Activated T-cell treated with anti-CD3 and anti-CD28 coated beads, Interleukin-2, amount 50 U/mL, for 72 hours (primary cell): ENCODE measurements at places on chromosomes 7 and 10. TPM values are rescaled to one million over a fixed set of nuclear protein-coding genes. Genes with fewer than 3 reads are reported as not detected.

GRCh38 chr10:35160743-35161142 is 34.1 kb downstream of the CREM start:
- no peak for DNase-seq

GRCh38 chr7:150955519-150956394 is 22.4 kb downstream of the KCNH2 start:
- DNase-seq, result no peak

Gene PAX2
- total RNA-seq, result 0.38 TPM

Gene HOXA1
- total RNA-seq, result 0.58 TPM

Gene TLX1
- not detected for total RNA-seq

DNA sequence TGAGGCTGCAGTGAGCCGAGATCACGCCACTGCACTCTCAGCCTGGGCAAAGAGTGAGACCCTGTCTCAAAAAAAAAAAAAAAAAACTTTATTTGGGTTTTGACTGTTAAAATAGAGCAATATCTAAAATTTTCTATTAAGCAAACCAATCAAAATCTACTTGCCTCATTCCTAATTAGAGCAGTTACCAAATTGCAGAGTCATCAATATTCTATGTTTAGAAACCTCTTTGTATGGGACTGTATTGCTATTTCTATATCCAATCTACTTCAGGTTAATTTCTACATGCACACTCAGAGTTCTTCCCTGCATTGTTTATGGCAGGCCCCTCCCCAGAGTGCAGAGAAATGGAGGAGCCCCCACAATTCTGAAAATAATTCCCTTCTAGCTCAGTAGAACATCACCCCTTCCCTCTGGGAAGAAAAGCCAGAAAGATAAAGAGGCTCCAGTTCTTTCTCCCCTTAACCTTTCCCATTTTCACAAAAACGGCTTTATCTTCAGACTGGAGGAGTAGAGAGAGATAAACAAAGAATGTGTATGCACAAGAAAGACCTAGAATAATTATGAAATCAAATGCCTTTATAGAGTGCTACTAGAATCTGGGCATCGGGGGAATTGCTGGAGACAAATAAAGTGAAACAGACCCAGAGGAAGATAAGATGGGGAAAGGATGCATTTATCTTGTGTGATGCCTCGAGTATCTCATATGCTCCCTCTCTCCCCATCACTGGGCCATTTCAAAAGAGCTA is 17.9 kb downstream of the SCRN1 start:
- DNase-seq, result no peak

- no peak for DNase-seq
Measured at GRCh38 chr10:12981570-12981969, 19.9 kb downstream of the CCDC3 start.

DNA sequence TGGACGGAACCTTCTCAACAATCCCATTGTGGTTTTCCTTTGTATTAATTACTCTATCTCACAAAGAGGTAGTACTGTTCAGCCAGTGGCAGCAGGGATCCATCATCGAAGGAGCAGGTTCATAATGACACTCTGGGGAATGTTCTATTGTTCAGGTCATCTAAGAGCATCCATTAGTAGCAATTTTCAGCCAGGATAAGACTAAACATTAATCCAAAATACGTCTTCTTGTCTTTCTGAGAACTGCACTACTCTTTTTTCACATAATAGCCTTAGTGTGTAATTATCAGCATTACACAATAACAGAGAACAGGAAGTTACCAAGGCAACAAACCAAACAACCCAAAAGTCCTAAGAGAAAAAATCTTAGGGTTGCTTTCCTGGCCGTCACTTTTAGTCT is 259.5 kb upstream of the VWC2 start:
- DNase-seq, result no peak

GRCh38 chr7:157926107-157926506 is 589.3 kb downstream of the DNAJB6 start:
- no peak for DNase-seq

DNA sequence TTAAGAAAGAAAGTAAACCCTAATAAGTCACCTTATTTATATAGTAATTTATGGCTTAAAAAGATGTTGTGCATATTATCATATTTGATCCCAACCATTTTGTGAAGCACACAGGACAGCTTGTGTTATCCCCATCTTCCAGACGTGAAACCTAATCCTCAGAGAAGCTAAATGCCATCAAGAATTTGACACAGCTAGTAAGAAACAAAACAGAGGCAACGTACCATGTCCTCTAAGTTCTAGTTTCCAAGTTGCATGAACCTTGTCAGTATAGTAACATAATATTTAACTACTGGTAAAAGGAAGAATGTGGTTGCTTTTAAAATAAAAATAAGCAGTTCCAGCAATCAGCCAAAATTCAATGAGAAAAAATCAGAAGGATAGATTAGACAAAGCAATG is 41.5 kb downstream of the PTN start:
- no peak for DNase-seq

Gene FAM237B
- total RNA-seq, result not detected

GRCh38 chr10:129222436-129222835 is 244.6 kb upstream of the MGMT start:
- no peak for DNase-seq

Gene TDRD1
- 0.07 TPM for total RNA-seq

Gene WNT8B
- total RNA-seq, result 0.22 TPM

Gene SPDYE2B
- not detected for total RNA-seq

DNA sequence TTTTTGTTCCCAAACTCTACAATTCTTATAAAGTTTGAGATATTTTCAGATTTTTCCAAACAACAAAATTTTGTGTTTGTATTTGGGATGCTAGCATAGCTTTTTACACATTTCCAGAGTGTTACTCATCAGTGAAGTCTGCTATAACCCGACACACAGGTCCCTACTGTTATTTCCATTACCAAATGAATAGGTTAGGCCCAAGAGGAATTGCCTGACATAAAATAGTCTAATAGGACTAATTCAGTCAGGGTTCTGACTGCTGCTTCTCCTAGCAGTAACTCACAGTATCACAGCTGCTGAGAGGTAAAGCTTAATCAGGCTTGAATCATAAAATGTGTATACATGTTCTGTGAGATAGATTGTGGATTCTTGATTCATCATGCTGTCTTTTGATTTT is 49.1 kb upstream of the STRIP2 start:
- no peak for DNase-seq

DNA sequence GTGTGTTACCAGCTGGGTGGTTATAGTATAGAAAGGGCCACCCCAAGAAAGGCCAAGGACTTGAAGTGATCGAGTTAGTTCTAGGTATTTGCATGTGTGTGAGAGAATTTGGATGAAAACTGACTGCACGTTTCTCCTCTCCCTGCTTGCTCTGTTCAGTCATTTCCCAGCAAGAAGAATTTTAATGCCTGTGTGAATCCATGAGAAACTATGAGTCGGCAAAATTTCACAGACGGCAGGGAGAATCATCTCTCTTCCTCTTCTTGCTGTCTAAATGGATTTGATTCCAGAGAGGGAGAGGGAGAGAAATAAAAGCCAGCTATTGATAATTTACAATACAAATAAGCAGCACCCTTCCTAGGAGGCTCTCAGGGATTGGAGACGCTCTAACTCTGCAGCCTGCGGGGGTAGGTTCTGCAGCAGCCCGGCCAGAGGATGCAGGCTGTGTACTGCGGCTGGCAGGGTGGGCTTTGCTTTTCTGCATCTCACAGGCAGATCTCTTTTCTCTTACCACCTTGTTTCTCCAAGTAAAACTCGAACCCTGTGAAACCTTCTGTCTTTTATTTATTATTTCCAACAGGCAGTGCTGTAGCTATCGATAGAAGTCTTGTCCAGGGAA is 183.6 kb downstream of the TCF7L2 start:
- DNase-seq, result no peak

DNA sequence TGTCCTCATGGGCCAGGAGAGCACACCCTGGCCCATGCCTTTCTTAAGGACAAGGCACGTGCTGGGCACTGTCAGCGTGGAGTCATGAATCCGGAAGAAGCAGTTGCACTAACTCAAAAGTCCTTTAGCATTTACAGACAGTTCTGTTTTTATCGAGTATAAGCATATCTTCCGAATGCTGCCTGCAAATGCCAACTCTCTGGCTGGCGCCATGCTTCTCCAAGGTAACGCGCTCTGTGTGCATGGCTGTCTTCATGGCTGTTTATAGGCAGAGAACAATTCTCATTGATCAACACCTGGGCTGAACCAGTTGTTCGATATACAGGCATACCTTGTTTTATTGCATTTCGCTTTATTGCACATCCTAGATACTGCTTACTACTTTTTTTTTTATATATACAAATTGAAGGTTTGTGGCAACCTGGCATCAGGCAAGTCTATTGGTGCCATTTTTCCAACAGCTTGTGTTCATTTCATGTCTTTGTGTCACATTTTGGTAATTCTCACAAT is 28.0 kb upstream of the ZNRF2 start:
- no peak for DNase-seq

GRCh38 chr10:15472431-15473395 is 101.6 kb upstream of the FAM171A1 start:
- DNase-seq, result no peak

GRCh38 chr7:22582863-22583622 is 83.1 kb upstream of the STEAP1B start:
- no peak for DNase-seq

Gene PTF1A
- total RNA-seq, result not detected

- DNase-seq, result no peak
Measured at GRCh38 chr10:10794791-10795191, 222.9 kb upstream of the CELF2 start.

DNA sequence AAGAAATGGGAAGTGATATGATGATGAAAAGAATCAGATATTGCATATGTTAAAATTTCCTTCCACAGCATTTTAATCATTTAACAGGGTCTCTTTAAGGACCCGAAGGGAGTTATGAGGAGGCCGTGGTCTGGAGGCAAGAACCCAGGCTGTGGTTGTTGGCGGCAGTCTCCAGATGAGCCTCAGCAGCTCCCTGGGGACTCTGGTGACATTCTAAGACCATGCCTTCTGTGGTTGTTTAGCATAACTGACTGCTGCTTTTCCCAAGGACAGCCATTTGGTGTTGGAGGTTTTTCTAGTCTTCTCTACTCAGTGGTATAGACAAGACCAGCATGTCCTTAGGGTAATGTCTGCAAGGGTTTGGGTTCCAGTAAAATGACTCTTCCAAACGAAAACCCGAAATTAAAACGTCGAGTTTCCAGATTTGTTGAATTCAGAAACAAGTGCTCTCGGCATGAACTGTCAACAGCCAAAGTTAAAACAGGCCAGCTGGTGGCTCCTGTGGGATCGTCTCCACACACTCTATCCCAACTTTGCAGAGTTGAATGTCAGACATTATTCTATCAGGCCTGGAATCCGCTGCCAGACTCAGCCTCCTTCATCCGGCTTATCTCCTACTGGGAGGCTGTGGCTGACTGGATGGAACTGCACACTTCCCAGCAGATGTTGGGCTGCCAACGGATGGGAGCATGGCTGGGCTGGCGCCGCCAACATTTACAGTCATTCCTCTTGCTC is 183.1 kb downstream of the TAX1BP1 start:
- DNase-seq, result no peak

DNA sequence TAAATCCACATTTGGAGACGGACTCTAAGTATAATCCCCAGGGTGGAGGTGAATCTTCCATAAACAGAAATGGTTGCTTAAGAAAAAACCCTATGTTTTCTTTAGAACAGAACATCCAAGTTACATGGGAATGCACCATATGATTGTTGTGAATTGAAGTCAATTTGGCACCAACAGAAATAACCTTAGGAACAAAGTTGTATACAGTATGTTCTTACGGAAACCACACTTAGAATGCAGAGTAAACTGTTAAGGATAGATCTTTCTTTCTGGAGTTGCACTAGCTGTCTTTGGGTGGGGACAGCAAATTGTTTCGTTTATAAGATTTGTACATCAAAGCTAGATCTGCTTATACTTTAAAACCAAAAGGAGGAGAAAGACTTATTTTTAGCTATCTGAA is 316.4 kb downstream of the PTEN start:
- no peak for DNase-seq

DNA sequence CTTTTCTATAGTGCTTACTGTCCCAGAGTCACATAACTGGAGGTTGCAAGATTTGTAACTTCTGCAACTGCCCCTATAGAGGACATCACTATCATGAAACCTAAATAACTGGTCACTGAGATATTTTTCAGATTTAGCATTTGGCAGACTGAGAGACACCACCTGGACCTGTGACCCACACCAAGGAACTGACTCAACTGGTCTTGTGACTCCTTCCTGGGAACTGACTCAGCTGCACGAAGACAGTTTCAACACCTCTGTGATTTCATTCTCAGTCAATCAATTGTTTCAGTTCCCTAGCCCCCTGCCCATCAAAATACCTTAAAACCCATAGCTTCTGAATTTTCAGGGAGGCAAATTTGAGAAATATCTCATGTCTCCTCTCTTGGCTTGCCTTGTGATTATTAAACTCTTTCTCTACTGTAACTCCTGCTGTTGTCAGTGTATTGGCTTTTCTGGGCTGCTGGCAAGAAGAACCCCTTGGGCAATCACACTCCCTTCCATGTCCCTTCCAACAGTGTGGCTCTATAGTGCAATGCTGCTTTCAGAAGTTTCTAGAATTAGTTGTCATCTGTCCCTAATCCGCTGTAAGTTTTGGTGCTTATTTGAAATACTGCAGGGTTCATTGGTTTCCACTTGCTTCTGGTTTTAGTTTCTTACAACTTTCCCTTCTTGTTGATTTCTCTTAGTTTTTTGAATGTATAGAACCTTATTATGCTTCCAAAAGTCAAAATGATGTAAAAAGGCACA is 127.8 kb upstream of the ADCY1 start:
- DNase-seq, result peak; percentile 32

- DNase-seq, result peak; percentile 31
Measured at GRCh38 chr7:5594616-5595544, 171.2 kb upstream of the TNRC18 start.

Gene TBC1D12
- 2.3 TPM for total RNA-seq

DNA sequence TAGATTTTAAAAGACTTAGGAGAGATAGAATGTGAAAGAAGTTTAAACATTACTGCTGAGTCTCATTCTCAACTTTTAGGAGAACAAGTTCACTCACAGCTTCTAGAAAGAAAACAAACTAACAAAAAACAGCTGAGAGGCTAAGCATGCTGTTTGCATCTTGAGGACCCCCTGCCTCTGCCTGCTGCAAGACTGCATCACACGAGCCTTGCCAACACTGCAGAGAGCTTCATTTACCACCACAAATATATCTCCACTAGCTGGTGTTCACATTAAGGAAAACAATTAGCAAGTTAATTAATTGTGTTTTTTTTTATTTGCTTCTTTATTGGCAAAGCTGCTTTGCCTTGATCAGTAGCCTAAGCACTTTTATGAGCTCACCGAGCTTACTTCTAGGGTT is 336.6 kb upstream of the KIAA1217 start:
- no peak for DNase-seq

DNA sequence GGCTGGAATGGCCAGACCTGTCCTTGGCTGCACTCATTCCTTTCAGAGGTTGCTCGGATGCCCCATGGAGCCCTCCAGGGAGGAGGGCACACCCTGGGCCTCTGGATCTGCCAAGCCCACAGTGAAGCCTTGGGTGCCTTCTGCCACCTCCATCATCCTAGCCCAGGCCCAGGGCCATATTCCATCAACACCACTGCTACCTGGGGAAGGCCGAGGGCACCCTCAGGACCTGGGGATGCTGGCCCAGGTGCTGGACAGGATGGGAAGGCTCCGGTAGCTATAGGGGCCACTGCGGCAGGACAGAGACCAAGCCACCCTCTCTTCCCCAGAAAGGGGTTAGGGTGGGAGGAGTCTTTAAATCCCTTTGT is 810 bp downstream of the OPN4 start:
- DNase-seq, result no peak

GRCh38 chr10:26780793-26781601 is 79.8 kb downstream of the ABI1 start:
- peak; percentile 56 for DNase-seq

GRCh38 chr10:55734112-55734511 is 626.9 kb downstream of the ZWINT start:
- DNase-seq, result no peak
